WTC11 (cell line): ENCODE measurements at places on chromosomes 7 and 10. TPM values are rescaled to one million over a fixed set of nuclear protein-coding genes. Genes with fewer than 3 reads are reported as not detected.

GRCh38 chr10:72426986-72427385 is 72.3 kb upstream of the DNAJB12 start:
- no peak overlapping the region for H3K4me3 ChIP-seq
- H3K27me3 ChIP-seq: no peaks in the 10 kb centered on the region; the same call in 1 of the 2 replicates
- DNase-seq: peak; percentile 39
- peak overlapping the region; percentile 94 for H3K27ac ChIP-seq
- peaks cover 12% of the 10 kb centered on the region for H3K4me1 ChIP-seq

Gene PLXNA4
- total RNA-seq: 0.41 to 0.81 TPM (median 0.46 TPM) in 3 replicates

DNA sequence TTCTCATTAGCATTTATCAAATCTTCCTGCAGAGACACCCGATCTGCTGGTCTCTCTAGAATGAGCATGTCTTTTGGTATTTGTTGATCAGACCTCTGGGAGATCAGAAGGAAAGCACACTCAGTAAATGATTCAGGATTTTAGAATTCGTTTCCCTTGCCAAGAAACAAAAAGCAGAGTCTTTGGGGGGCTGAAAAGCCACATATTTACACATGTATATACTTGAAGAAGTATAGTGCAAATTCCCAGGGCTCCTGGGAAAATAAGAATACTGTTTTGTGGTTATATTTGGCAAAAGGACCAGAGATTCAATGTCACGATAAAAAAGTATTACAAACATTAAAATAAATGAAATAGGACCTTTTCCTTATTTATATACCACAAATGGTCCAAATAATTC is 100.2 kb downstream of the AGMO start:
- peaks cover 15% of the 10 kb centered on the region for H3K4me1 ChIP-seq
- no peak overlapping the region for H3K27ac ChIP-seq
- no peak for DNase-seq
- H3K36me3 ChIP-seq: no peaks in the 10 kb centered on the region

- H3K27ac ChIP-seq: no peak overlapping the region
- H3K36me3 ChIP-seq: no peaks in the 10 kb centered on the region
- H3K4me3 ChIP-seq: no peak overlapping the region
- DNase-seq: no peak
These were observed 716.2 kb downstream of the SUGCT start for GRCh38 chr7:40851001-40851400.

DNA sequence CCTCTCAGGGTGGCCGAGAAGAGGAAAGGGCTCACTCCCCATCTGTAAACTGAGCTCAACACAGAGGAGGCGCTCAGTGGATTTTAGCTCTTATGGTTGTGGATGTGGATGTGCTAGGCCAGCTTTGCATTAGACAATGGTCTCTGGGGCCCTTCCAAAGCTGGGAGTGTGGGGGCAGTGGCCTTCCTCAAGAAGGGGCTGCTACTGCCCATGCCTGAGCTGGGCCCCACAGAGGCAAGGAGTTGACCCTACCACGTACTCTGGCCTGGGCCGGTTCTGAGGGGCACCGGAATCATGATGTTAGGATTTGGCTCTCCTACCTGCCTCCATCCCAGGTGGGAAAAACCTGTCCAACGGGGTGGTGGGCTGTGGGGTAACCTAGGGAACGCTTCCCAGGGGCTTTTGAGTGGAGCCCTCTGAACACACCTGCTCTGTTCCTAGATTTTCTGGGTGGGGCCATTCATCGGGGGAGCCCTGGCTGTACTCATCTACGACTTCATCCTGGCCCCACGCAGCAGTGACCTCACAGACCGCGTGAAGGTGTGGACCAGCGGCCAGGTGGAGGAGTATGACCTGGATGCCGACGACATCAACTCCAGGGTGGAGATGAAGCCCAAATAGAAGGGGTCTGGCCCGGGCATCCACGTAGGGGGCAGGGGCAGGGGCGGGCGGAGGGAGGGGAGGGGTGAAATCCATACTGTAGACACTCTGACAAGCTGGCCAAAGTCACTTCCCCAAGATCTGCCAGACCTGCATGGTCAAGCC is 11.5 kb downstream of the AQP1 start:
- DNase-seq: peak; percentile 7
- no peak overlapping the region for H3K4me3 ChIP-seq
- H3K4me1 ChIP-seq: no peaks in the 10 kb centered on the region

Gene NFKB2
- 24.6 to 28.0 TPM (median 27.6 TPM) in 3 replicates for total RNA-seq

Gene SPACDR
- total RNA-seq: 0.33 to 0.48 TPM (median 0.39 TPM) in 3 replicates

DNA sequence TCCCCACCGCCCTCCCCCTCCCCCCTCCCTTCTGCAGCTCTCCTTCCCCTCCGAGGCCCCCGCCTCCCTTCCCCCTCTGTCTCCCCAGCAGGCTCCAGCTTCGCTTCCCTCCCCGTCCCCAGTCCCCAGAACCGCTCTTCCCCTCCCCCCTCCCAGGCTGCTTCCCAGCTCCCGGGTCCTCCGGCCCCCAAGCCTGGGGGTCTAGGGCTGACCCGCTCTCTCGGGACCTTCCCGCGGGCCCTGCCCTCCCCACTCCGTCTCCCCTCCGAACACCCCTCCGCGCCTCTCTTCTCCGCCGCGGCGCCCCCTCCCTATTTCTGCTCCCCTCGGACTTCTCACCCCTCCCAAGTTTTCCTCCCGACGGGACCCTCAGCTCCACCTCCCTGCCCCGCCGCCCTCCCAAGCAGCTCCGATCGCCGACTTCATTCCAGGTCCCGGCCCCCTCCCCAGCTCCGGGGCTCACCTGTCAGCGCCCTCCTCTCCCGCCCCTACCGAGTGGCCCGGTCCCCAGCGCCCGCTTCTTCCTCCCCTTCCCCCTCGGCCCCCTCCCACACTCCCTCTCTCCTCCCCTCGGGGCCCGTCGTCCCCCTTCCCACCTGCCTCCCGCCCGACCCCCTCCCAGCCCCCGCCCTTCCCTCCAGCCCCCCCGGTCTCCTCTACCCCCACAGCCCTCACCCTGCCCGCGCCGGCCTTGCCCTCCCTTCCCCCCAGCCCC is 990 bp downstream of the ZNF467 start:
- peaks cover 68% of the 10 kb centered on the region for H3K27me3 ChIP-seq
- peak overlapping the region; percentile 68 for H3K4me3 ChIP-seq
- no peak overlapping the region for H3K27ac ChIP-seq
- DNase-seq: peak; percentile 72
- no peaks in the 10 kb centered on the region for H3K36me3 ChIP-seq

Gene GPER1
- total RNA-seq: 0.28 to 0.87 TPM (median 0.41 TPM) in 3 replicates

Gene TBX20
- total RNA-seq: 0.24 to 0.37 TPM (median 0.25 TPM) in 3 replicates

Gene TAS2R4
- 0.41 to 1.1 TPM (median 0.72 TPM) in 3 replicates for total RNA-seq

- H3K36me3 ChIP-seq: no peaks in the 10 kb centered on the region
- H3K27me3 ChIP-seq: no peaks in the 10 kb centered on the region; the same call in 1 of the 2 replicates
- H3K4me3 ChIP-seq: no peak overlapping the region
- no peak for DNase-seq
- H3K27ac ChIP-seq: no peak overlapping the region
- H3K4me1 ChIP-seq: peaks cover 15% of the 10 kb centered on the region
These were observed 131.3 kb upstream of the PRKCQ start for GRCh38 chr10:6711408-6711841.

DNA sequence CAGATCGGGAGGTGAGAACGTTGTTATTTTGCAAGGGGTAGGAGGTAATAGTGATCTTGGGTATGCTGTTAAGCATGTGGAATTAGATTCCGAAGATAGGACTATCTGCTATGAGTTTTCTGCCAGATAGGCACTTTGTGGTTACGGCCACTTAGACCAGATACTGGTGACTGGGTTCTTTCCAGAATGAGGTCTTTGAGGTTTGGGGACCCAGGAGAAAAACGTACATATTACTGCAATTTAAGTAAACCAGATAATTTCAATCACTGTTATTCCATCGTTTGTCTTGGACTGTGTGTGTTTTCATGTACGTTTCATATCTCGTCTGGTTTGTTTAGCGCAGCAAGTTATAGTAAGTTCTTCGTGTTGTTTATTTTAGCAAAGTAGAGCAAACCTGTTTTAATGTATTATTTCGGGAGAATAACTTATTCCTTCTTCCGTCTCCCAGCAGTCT is 312 bp downstream of the ARL4A start:
- peak overlapping the region; percentile 88 for H3K4me3 ChIP-seq
- peak overlapping the region; percentile 94 for H3K27ac ChIP-seq
- H3K27me3 ChIP-seq: no peaks in the 10 kb centered on the region
- no peak for DNase-seq
- H3K4me1 ChIP-seq: peaks cover 56% of the 10 kb centered on the region
- H3K36me3 ChIP-seq: no peaks in the 10 kb centered on the region

DNA sequence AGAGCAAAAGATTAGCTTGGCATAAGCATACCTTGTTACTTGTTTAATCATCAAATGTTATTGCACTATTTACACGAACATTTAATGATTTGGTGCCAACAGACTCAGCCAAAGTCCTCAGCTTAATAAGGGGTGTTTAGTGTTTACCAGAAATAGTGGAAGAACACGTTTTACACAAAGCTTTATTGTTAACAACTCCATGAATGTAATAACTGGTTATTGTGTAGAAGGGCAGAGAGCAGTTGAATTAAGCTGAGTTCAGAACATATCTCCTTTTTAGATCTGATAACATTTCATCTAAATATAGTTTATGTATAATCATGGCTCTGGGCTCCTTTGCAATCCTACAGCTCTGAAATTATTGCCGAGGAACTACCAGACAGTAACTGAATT is 99.1 kb downstream of the CABCOCO1 start:
- no peaks in the 10 kb centered on the region for H3K36me3 ChIP-seq
- H3K27me3 ChIP-seq: no peaks in the 10 kb centered on the region; the same call in 1 of the 2 replicates
- no peak for DNase-seq
- no peak overlapping the region for H3K4me3 ChIP-seq
- H3K4me1 ChIP-seq: peaks cover 19% of the 10 kb centered on the region
- H3K27ac ChIP-seq: no peak overlapping the region

GRCh38 chr7:727104-727805 is at the start of gene PRKAR1B:
Gene PRKAR1B (minus strand): TSS chr7:727281. CDS start chr7:711505, 15,776 bp downstream.
- H3K36me3 ChIP-seq: peaks cover 58% of the 10 kb centered on the region
- peaks cover 5% of the 10 kb centered on the region; the same call in 1 of the 2 replicates for H3K27me3 ChIP-seq
- peak within 1 kb of the TSS; percentile 80 for H3K4me3 ChIP-seq
- peak within 1 kb of the TSS; percentile 79; the same call in 1 of the 2 replicates for H3K27ac ChIP-seq

- no peaks in the 10 kb centered on the region; the same call in 1 of the 2 replicates for H3K27me3 ChIP-seq
- H3K36me3 ChIP-seq: no peaks in the 10 kb centered on the region
- DNase-seq: no peak
- H3K27ac ChIP-seq: no peak overlapping the region
These were observed 18.2 kb upstream of the ZNF862 start for GRCh38 chr7:149819961-149820340.

- H3K27me3 ChIP-seq: no peaks in the 10 kb centered on the region
- no peak for DNase-seq
- H3K4me1 ChIP-seq: no peaks in the 10 kb centered on the region
- H3K27ac ChIP-seq: no peak overlapping the region
- H3K36me3 ChIP-seq: peaks cover 63% of the 10 kb centered on the region
- H3K4me3 ChIP-seq: no peak overlapping the region
These were observed 44.2 kb downstream of the PUS7 start for GRCh38 chr7:105477908-105478307.

Gene SORCS3
- total RNA-seq: 0.94 to 1.3 TPM (median 1.3 TPM) in 3 replicates

DNA sequence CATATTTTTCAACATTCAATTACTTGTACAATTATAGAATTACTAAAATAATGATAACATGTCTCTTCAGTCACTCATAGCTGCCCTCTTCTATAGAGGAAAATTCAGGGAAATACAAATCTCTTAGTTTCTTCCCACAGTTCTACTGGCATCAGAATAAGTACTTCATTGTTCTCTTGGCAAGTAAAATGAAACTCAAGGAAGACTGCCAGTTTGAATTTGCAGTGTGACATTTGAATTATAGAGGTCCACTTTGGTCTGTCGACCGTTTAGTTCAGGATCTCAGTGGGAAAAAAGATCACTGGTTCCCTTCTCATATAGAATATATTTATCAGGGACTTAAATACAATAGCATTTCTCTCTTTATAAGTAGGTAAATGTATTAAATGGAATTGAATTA is 114.5 kb downstream of the PON1 start:
- no peak overlapping the region for H3K4me3 ChIP-seq
- no peak for DNase-seq
- no peak overlapping the region for H3K27ac ChIP-seq
- H3K36me3 ChIP-seq: no peaks in the 10 kb centered on the region
- H3K27me3 ChIP-seq: no peaks in the 10 kb centered on the region
- H3K4me1 ChIP-seq: no peaks in the 10 kb centered on the region

- H3K4me3 ChIP-seq: no peak overlapping the region
- no peak for DNase-seq
- peaks cover 16% of the 10 kb centered on the region for H3K4me1 ChIP-seq
- H3K27ac ChIP-seq: no peak overlapping the region
- no peaks in the 10 kb centered on the region for H3K36me3 ChIP-seq
These were observed 233.9 kb upstream of the CACNA2D1 start for GRCh38 chr7:82677493-82677892.

- H3K36me3 ChIP-seq: no peaks in the 10 kb centered on the region
- no peak within 1 kb of the TSS for H3K4me3 ChIP-seq
- 0 out of 2 replicates have a peak, but pooled peaks cover 5% of the 10 kb centered on the region for H3K4me1 ChIP-seq
- H3K27me3 ChIP-seq: no peaks in the 10 kb centered on the region
- no peak within 1 kb of the TSS for H3K27ac ChIP-seq
- no peak for DNase-seq
These were observed at the start of gene CD36 for GRCh38 chr7:80637911-80638765. Gene CD36 (plus strand): TSS chr7:80638642. CDS start chr7:80646741, 8,099 bp downstream.

Gene EEPD1
- 6.6 to 7.8 TPM (median 7.4 TPM) in 3 replicates for total RNA-seq

GRCh38 chr7:148624735-148625134 is 34.2 kb downstream of the C7orf33 start:
- peaks cover 40% of the 10 kb centered on the region for H3K4me1 ChIP-seq
- no peaks in the 10 kb centered on the region; the same call in 1 of the 2 replicates for H3K27me3 ChIP-seq
- no peak overlapping the region for H3K4me3 ChIP-seq

Gene ADCYAP1R1
- 8.7 to 9.9 TPM (median 9.8 TPM) in 3 replicates for total RNA-seq

GRCh38 chr7:9488555-9488954 is 1055.1 kb downstream of the NXPH1 start:
- no peak overlapping the region for H3K4me3 ChIP-seq
- 0 out of 2 replicates have a peak, but pooled peaks cover 7% of the 10 kb centered on the region for H3K36me3 ChIP-seq
- no peak for DNase-seq
- H3K4me1 ChIP-seq: no peaks in the 10 kb centered on the region
- no peak overlapping the region for H3K27ac ChIP-seq

Gene SLC39A12
- total RNA-seq: not detected in 3 replicates

Gene POT1
- 20.2 to 24.7 TPM (median 21.9 TPM) in 3 replicates for total RNA-seq

DNA sequence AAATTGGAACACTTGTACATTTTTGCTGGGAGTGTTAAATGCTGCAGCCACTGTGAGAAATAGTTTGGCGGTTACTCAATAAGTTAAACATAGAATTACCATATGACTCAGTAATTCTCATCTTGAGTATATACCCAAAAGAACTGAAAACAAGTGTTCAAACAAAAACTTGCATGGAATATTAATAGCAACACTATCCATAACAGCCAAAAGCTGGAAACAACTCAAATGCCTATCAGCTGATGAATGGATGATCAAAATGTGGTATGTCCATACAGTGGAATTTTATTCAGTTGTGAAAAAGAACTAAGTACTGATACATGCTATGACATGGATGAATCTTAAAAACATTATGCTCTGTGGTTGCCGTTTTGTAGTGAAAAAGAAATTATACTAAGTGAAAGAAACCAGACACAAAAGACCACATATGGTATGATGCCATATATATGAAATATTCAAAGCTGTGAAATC is 63.0 kb upstream of the SP4 start:
- H3K27ac ChIP-seq: no peak overlapping the region
- no peaks in the 10 kb centered on the region for H3K4me1 ChIP-seq
- H3K4me3 ChIP-seq: no peak overlapping the region
- no peaks in the 10 kb centered on the region for H3K27me3 ChIP-seq
- no peak for DNase-seq
